ENCODE measurements at places on chromosomes 7 and 10. TPM values are rescaled to one million over a fixed set of nuclear protein-coding genes. Genes with fewer than 3 reads are reported as not detected.

Gene GRM3
- total RNA-seq = not detected

Gene CDC14C
- total RNA-seq = not detected

Gene CCDC7
- 22.8 TPM for total RNA-seq

Gene LFNG
- 36.8 TPM for total RNA-seq

Gene PDE6C
- total RNA-seq = not detected

DNA sequence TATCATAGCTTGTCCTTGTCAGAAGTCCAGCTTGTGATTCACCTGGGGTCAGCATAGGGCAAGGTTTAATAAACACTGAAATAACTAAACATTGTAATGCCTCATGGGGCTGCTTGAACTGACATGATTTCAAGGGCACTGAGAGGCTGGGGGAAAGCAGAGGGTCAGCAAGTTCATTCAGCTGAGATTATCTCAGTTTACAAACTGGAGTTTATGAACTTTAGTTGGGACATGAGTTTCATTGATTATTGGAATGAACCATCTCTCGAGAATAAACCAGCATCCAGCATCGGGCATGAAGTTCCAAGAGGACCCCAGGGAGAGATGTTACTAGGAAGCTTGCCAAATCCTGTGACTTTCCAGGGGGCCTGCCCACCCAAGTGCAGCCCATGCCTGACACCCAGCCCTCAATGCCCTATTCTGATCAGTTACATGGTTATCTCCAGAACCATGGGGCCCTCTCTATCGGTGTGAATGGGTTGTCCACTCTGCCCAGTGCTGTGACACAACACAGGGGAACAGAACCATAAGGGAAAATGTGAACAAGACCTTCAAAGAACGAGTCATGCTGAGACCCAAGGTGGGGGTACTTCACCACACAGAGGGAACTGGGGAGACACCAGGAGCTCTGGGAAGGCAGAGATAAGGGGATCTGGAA lies 7.9 kb upstream of the CYP3A7 start:
- DNase-seq = no peak

GRCh38 chr7:143372070-143372469 lies 9.1 kb upstream of the ZYX start:
- DNase-seq = no peak

DNA sequence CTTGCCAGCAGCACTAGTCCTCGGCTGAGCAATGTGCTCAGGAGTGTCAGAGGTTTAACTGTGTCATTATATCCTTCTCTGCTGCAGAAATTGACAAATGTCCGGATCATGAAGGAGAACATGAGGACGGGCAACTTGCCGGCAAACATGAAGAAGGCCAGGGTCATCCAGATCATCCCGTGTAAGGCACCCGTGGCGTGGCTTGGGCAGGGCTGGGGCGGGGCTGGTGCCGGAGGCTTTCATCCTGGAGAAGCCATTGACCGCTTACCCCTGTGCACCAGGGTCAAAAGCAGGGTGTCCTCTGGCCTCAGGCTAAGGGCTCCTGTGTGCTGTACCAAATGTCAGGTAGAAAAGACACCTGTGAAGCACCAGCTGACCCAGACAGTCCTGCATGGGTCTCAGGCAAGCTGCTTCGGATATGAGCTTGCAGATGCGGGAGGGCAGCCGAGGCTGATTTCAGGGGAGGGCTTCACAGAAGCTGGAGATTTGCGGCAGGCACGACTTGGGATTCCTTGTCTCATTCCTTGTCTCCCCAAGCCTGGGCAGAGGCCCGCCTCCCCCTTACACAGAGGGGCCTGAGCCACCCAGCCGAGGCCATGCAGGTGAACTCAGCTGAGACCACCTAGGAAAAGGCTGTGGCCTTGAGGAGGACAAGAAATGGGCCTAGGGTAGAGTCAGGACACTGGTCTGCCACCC lies 55.4 kb downstream of the MKI67 start:
- no peak for DNase-seq

- DNase-seq = no peak
Observed at GRCh38 chr10:97270523-97271154, 21.8 kb downstream of the ARHGAP19 start.

DNA sequence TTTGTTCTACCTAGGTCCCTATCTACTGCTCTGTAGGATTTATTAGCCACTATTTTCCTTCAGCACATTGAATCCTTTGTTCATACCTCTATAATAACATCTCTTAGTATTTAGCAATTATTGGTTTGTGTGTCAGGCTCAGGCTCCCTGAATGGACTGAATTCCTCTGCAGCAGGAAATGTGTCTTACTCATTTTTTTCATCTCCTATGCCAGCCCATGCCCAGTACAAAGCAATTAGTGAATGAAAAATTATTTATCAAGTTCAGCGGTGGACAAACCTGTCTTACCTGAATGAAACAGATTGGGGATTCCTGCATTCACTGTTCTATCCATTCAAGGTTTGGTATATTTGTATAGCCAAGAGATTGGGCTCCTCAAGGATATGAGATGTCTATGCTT lies 53.7 kb downstream of the C1GALT1 start:
- DNase-seq = no peak

Data from vagina (tissue), 2 donors.